ENCODE measurements at places on chromosomes 13 and 19.

DNA sequence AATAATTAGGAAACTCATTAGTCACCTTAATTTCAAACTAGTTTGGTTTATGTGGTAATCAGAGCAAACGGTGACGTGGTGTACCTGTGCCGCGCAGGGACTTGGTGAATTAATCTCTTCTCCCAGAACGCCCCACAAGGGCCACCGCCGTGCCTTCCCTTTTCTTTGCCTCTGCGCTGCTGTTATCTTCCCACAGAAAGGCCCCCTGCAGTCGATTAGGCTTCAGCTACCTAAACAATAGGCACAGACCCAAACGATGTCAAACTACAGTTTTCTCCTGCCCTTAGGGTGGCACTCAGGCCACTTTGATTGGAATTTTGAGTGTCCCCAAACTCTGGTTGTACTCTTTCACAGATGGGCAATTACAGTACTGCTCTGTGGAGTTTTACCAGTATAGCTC is 115.5 kb downstream of the GGACT start:
- peaks cover under 1% of the 10 kb centered on the region for H3K36me3 ChIP-seq
- no peaks in the 10 kb centered on the region for H3K4me1 ChIP-seq
- no peak overlapping the region for H3K27ac ChIP-seq

- no peaks in the 10 kb centered on the region for H3K27me3 ChIP-seq
- no peak overlapping the region for H3K27ac ChIP-seq
Observed at GRCh38 chr13:51057906-51058305, 53.2 kb downstream of the C13orf42 start.

DNA sequence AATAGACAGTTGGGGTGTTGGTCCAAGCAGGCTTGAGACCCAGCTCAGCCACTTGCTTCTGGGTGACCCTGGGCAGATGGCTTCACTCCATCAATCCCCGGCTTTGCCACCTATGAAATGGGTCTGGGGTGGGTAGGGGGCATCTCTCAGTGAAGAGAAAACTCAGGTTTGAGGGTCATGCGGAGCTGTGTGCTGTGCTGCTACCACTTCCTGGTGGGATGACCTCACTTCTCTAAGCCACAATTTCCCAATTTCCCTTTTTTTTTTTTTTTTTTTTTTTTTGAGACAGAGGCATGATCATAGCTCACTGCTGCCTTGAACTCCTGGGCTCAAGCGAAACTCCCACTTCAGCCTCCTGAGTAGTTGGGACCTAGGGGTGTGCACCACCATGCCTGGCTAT is 4.6 kb upstream of the PLAUR start:
- H3K4me1 ChIP-seq: peaks cover 11% of the 10 kb centered on the region
- no peak for DNase-seq
- H3K4me3 ChIP-seq: no peak overlapping the region
- no peaks in the 10 kb centered on the region for H3K36me3 ChIP-seq
- no peaks in the 10 kb centered on the region for H3K27me3 ChIP-seq

DNA sequence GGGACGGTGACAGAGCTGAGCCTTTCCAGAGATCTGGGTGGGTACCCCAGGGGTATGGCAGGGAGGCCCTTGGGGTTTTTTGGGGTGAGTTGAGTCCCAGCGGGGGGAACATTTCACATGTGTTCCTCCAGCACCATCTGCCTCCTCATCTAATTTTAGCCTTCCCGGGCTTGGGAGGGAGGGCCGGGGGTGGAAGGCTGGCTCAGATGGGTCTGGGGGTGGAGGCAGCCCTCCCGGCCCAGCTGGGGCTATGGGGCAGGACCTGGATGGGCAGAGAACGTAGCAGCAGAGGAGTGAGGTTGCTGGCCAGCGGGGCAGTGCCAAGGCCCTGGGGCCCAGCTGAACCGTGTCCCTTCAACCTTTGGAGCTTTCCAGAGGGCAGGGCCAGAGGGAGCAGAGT is 23.5 kb downstream of the ADGRL1 start:
- no peaks in the 10 kb centered on the region for H3K27me3 ChIP-seq
- H3K36me3 ChIP-seq: peaks cover 2% of the 10 kb centered on the region
- H3K27ac ChIP-seq: no peak overlapping the region
- DNase-seq: no peak
- H3K4me1 ChIP-seq: no peaks in the 10 kb centered on the region

DNA sequence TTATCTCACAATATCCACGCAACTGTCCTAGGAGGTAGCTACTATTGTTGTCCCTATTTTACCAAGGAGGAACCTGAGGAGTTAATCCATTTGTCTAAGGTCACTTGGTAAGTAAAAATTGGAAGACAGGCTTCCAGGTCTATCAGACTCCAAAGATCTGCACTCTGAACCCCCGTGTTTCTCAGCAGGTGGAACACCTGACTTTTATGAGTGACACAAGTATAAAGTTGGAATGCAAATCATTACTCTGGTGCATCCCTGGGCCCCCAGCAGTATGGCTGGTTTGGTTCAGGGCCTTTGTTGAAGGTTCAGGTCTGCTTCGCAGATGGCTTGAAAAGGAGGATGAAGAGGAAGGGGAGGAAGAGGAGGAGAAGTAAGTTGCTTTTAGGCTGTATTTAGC is 46.0 kb downstream of the RGCC start:
- no peak overlapping the region for H3K27ac ChIP-seq
- DNase-seq: no peak
- H3K4me1 ChIP-seq: no peaks in the 10 kb centered on the region
- no peaks in the 10 kb centered on the region for H3K27me3 ChIP-seq

- H3K4me3 ChIP-seq: no peak overlapping the region
- H3K36me3 ChIP-seq: peaks cover 4% of the 10 kb centered on the region
- DNase-seq: no peak
Observed at GRCh38 chr13:21556051-21556450, 47.9 kb downstream of the MICU2 start.
